DMS153 (cell line): ENCODE measurements at places on chromosomes 3 and 15.
A peak's percentile ranks its signal among the peaks of the same experiment; 100 is the strongest.

DNA sequence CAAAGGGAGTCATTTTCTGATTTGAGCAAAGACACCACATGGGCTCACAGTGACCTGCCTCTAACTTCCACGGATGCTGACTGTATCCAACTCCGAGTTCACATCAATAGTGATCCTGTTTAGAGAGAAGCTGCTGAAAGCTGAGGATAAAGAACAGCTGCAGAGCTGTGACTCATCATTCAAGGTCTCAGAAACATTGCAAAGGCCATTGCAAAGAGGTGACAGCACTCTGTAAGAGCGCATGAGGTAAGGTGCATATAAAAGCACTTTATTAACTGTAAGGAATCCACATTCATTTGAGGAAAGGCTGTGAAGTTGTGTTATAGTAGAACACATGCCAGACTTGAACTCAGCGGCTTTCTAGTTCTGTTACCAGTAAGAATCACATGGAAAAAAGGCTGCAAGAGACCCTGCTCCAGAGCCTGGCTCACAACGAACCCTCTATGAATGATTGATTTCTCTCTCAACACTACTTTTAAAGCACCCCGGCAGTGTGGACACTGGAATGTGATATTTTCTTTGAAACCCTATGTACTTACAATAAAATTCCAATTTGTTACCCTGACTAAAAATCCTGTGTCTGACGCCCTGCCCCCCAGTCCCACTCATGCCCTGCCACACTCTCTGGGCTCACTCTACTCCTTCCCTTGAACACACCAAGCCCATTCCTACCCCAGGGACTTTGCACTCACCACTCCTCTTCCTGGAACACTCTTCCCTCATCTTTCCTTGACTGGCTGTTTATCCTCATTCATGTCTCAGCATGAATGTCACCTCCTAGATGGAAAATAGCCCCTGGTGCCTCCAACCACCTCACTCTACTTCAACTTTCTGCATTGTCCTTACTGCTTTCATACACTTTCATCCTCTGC, 111.2 kb downstream of the LSM3 start:
- DNase-seq, result no peak

DNA sequence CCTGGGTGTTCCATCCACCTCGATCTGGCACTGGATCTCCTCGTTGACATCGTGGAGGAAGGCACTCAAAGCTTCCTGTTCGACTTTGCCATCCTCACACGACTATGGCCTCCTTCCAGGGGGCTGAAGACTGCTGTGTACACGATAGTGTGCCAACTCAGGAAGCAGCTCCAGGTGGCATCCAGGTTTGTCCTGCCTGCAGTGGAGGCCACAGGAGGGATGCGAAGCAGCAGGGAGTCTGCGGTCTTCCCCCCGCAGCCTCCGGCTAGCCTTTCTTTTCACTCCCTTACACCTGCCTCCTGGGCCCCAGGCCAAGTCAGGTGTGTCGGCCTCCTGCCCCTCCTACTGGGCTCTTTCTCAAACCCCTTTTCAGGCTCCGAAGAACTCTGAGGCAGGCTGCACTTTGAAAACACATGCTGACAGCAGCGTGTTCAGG, 32.2 kb downstream of the SYNM start:
- DNase-seq, result peak; percentile 73

- DNase-seq, result no peak
Observed at GRCh38 chr3:144809380-144809779, 837.8 kb downstream of the DIPK2A start.

DNA sequence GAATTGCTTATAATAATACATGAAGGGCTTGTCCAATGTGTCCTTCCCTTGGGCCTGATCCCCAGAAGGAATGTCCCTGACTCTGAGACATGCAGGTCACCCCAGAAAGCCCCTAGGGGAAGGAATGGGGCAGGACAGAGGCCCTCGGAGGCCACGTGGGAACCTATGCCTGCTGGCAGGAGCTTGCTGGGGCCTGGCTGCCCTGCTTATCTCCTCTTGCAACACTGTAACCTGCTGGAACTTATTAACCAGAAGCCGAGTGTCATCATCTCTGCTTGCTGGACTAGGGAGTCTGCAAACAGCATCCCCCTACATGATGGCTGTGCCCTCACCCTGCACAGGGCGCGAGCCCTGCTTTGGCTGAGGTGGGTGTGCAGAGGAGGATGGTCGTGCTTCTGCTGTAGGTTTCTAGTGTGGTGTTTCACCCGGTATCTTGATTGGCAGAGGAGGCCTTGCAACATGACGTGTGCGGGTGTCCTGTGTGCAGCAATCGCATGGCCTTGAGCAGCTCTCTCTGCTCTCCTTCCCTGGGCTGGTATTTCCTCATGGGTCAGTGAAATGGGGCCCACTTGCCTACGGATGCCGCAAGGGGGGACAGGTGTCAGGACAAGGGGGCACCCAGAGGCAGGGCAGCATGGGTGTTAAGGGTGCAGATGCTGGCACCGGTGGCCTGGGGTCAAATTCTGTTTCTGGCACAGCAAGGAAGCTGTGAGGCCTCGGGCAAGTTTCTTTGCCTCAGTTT, 5.0 kb downstream of the CHST13 start:
- no peak for DNase-seq

DNA sequence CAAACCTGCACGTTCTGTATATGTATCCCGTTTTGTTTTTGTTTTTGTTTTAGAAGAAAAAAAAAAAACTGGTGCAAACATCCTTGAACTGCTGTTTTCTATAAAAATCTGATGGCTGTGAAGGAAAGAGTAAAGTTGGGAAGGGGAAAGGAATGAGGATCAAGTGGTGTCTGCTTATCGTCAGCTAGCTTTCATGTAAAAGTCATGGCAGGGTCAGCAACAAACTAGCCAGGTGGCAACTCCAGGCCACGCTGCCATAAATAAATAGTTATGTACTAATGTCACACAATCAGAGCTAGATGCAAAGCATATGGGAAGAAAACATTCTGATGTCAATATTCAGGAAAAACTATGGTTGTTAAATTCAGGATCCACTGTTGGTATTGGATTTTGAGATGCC, 2.3 kb upstream of the CDIN1 start:
- no peak for DNase-seq

GRCh38 chr3:47780741-47781684, 680 bp downstream of the SMARCC1 start:
- no peak for DNase-seq
